ENCODE measurements at places on chromosomes 1 and 21. TPM values are rescaled to one million over a fixed set of nuclear protein-coding genes. Genes with fewer than 3 reads are reported as not detected.

CFHR2 gene
- total RNA-seq: not detected

HSD3B1 gene
- not detected for total RNA-seq

CNR2 gene
- not detected for total RNA-seq

TP73 gene
- not detected for total RNA-seq

NR1I3 gene
- total RNA-seq: not detected

RXFP4 gene
- not detected for total RNA-seq

EIF3I gene
- 103 TPM for total RNA-seq
